ENCODE measurements at places on chromosomes 1 and 21.

GRCh38 chr1:156200044-156200443 is 6.1 kb downstream of the SLC25A44 start:
- DNase-seq: no peak

DNA sequence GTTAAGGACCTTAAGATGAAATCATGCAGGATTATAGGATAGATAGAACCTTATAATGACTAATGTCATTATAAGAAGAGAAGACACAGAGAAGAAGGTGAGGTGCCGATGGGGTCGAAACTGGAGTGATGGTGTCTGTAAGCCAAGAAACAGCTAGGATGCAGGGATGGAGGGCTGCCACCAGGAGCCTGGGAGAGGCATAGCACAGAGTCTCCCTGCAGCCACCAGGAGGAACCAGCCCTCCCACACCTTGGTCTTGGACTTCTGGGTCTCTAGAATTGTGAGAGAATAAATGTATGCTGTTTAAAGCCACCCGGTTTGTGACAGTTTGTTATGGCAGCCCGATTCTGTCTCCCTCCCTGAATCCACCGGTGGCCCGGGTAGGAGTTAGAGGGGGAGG is 337.2 kb upstream of the AJAP1 start:
- no peak for DNase-seq

GRCh38 chr1:3773572-3774275 is 1.2 kb downstream of the SMIM1 start:
- no peak for DNase-seq

DNA sequence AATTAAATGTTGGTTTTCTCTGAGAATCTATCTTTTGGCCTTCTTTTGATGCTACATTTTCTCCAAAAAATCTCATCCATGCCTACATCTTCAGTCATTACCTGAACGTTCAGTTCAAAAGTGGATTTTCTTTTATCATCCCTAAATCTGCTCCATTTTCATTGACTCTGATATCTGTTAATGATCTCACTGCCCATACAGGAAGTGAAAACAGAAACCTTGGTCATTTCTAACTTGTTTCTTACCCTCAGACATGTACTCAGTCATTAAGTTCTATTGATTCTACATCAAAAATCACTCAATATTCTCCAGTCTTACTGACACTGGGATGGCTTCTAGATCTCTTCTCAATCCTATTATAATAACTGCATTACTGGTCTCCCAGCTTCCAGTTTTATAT is 22.7 kb downstream of the PRKACB start:
- no peak for DNase-seq

- DNase-seq: no peak
Measured at GRCh38 chr1:170192546-170192945, 46.8 kb downstream of the NTMT2 start.

DNA sequence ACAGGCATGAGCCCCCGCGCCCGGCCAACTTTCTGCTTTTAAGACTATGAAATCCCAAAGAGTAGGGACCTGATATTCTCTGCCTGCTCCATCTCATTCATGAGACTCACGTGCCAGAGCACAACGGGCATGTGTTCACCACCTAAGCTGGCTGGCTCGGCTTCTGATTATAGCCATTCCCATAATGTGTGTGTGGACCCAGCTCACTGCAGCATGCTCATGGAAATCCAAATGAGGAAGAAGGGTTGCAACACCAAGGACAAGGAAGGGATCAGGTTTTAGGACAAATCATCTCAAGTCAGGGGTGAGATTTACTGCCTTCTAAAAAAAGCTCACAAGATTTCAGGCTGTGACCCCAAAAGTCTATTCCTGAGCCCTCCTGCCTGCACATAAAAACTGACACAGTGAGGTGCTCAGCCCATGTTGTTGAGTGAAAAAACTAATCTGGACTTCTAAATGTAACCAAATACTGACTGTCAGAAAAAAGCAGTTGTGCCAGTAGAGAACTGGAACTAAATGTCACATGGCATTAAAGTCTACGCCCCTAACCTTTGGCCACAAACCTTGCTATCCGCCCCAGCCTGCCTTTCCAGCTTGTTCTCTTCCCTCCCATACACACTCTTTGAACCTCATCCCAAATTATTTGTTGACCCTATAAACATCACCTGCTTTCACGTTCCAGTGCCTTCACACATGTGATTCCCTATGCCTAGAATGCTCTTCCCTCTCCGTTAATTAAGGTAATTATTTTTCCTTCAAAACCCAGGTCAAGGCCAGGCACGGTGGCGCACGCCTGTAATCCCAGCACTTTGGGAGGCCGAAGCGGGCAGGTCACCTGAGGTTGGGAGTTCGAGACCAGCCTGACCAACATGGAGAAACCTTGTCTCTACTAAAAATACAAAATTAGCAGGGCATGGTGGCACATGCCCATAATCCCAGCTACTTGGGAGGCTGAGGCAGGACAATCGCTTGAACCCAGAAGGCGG is 9.1 kb upstream of the COA7 start:
- no peak for DNase-seq

GRCh38 chr1:6235296-6235677 is 477 bp downstream of the ICMT start:
- DNase-seq: no peak

Measured in AG08395 (cell line).